ENCODE measurements at places on chromosomes 1 and 21.

- DNase-seq = no peak
Measured at GRCh38 chr1:42419126-42419821, 36.5 kb downstream of the ZMYND12 start.

DNA sequence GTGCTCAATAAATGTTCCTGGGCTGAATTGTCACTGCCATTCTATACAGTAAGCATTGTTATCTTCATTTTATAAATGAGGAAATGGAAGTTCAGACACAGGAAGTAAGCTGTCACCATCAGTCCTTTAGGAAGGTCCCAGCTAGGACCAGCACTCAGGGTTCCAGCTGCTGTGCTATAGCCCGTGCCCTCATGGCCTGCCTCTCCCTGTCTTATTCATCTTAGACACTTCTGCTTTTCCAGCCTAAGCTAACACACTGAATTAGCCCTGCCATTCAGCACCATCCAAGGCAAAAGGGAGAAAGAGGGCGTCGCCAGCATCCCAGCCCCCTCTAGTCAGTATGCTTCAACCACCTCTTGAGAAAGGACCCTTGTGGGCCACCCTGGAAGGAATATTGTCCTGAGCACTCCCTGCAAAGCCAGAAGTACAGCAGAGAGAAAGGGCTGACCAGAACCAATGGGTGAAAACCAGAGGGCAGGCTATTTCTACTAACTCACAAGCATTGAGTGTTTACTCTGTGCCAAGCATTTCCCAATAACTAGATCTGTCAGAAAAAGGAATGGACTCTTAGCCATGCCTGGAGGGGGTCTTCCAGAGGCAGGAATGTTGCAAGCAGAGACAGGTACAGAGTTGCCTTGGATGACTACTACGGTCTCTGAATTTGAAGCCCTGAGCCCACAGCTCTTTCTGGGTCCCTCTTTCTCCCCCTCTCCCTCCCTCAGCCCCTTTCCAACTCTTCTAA lies 77.9 kb upstream of the NFIA start:
- DNase-seq = no peak

- no peak for DNase-seq
Measured at GRCh38 chr1:168084396-168085231, 52.1 kb downstream of the GPR161 start.

DNA sequence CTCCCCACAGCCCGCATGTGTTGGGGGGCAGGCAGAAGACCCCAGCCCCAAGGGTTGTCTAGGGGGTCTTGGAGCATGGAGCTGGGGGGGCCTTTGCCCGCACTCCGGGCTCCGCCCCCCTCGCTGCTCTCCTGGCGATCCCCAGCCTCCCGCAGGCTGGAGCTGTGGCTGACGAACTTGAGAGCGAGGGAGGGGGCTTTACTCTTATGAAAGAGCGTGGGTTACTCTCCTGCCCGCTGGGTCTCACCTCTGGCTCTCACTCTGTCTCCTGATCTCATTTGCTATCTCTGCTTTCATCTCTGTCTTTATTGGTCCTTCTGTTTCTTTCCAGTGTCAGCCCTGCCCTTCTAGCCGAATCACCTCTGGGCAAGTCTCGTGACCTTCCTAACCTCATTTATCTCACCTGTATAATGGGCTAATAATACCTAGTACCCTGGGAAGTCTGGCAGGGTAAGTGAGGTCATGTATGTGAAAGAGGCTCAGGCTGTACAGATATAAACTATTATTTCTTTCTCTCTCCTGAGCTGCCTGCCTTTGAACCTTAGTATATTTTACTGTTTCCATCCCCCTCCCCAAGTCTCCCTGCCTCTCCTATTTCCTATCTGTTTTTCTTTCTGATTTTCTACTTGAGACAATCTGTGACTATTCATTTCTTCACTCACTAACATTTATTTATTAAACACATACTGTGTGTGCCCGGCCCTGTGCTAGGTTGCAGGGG lies 731 bp downstream of the EFNA4 start:
- DNase-seq = no peak

DNA sequence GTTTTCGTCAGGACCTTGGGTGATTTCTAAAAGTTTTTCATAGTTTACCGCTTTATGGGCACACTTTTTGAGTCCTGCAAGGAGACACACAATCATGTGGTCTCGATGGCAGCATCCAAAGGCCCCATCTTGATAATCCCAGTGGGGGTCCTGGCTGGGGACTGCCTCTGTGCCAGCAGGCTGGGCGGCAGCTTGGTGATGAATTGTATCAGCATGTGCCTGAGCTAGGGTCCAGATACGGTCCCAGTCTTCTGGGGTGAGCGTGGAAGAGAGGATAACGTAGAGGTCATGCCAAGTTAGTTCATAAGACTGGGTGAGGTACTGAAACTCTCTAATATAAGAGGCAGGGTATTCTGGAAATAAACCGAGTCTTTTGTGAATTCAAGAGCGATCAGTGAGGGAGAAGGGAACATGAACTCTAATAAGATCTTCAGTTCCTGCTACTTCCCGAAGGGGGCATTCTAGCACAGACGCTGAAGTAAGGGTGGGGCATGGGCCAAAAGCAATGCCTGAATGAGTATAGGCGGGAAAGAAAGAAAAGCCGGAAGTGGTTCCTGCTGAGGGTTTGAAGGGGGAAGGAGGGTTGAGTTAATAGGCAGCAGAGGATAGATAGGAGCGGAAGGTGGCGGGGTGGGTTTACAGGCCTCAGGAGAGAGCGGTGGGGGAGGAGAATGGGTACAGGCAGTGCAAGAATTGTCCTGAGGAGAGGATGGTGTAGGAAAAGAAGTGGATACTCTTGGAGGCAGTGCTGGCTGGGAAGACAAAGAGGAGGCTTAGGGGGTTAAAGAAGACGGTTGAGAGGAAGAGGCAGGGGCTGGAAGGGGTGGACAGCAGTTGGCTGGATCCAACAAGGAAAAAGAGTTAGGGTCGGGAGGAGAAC lies 1.6 kb downstream of the ERVH48-1 start:
- peak; percentile 87 for DNase-seq

GRCh38 chr1:118960026-118960561 lies 28.0 kb downstream of the TBX15 start:
- no peak for DNase-seq

DNA sequence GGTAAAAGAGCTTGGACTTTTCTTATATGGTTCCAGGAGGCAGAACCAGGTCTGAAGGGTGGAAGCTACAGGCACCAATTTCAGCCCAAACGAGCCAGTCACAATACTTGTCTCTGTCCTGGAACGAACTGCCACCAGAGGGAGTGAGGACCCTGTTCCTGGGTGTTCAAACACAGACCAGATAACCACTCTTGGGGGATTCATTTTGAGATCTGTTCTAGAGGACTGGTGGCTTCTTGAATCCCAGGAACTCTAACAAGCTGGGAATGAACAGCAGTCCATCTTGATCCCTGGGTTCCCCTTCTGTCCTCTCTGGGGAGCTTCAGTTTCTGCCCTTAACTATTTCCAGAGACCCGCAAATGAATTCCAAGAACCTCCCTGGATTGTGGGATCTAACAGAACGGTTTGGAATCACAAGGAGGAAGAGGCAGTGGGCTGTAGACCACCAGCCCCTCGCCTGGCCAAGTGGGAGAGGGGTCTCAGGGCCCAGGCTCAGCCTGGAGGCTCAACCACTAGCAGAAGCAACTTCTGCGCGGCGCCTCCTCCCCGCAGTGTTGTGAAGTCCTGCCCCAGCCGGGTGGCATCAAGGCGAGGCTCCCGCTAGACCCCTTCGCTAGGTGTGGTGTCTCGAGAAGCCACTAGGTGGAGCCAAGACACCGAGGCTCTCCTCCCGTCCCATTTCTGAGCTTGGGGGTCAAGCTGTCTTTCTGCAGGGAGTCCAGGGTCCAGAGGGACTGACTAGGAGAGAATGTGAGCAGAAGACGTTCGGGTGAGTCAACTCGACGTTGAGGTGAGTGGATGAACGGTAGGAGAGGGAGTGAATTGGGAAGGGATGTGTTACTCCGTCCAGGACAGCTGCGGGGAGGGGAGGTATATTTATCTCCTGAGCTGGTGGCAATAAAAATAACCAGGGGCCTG lies 12.1 kb upstream of the NES start:
- DNase-seq = peak; percentile 42

GRCh38 chr1:117611121-117611601 lies 5.3 kb downstream of the TENT5C start:
- DNase-seq = no peak

DNA sequence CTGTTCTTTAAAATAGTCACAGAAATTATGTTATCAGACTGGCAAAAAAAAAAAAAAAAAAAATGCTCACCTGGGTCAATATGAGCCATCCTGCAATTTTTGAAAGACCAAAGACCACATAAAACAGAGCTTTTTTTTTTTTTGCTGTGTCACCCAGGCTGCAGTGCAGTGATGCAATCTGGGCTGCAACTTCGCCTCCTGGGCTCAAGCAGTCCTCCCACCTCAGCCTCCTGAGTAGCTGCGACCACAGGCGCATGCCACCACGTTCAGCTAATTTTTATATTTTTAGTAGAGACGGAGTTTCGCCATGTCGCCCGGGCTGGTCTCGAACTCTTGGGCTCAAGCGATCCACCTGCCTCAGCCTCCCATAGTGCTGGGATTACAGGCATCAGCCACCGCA lies 62.8 kb downstream of the RGS13 start:
- no peak for DNase-seq

DNA sequence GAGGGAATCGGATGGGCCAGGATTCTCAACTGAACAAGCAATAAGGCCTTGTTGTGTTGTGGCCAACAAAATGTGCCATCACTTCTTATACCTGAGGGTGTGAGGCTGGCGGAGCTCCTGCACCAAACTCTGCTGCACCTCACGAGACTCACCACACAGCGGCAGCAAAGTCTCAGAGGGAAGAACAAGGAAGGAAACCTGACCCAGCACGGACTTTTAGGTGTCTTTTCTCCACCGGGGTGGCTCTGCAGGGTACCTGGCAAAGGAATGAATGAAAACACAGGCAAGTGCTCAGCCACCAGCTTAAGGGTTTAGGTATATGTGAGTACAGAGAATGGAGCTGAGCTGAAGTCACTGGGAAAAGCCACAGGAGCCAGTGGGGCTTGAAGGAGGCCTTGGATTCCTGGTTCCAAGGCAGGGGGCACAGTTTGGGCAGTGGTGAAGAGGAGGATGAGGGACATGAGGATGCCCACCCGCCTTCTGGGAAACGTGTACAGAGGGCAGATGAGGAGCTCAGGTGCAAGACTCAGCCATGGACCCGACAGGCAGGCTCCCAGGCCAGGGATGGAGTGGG lies 31.1 kb upstream of the HSD3B1 start:
- no peak for DNase-seq

DNA sequence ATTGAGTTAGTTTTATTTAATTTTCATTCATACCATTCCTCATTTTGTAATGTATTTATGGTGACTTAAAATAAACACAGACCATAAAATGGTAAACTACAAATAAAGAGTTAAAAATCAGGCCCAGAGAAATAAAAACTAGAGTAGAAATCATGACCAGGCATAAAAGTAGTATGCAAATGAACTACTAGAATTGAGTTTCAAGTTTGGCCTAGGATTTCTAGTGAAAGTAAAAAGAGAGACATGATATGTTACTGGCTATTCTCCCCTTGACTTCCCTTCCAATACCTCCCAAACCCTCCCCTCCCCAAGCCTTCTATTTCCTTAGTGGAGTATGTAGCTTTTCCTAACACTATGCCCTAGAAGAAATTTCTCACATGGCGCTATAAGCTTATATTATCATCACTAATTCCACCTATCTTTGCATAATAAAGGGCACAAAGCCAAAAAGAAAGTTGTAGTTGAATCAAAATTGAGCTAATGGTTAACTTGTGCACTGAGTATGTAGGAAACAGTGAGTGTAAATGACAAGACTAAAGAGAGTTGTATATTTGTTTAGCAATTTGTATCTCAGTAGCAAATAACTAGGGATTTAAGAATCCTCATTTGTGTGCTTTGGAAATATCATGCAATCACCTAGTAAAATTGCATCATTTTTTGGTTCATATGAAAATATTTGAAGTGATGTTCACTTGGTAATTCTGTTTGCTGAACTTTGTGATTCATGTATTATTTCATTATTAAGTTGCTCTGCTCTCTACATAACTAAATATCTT lies 29.7 kb upstream of the CDC14A start:
- no peak for DNase-seq

- no peak for DNase-seq
Measured at GRCh38 chr1:45892068-45892785, 88.8 kb downstream of the MAST2 start.

- DNase-seq = no peak
Measured at GRCh38 chr1:38777464-38777957, 82.1 kb downstream of the RRAGC start.

DNA sequence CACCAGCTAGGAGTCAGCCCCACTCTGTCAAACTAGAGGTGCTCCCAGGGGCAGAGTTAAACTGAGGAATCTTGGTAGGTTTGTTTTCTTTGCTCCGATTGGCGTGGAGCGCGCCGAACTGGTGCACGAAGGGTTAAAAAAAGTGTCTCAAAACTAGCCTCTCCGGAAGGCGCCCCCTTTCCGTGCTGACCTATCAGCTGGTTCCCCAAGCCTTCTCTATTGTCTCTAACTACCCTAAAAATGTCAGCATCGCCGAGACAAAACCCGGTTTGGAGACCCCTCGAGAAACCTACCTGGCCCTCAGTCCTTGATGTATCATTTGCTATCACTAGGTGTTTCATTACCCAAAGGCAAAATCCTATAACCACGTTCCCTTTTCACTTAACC lies 2.2 kb downstream of the TGFB2 start:
- no peak for DNase-seq

GRCh38 chr1:175564119-175564518 lies 179.3 kb downstream of the TNR start:
- DNase-seq = no peak

GRCh38 chr1:40344597-40344996 lies 27.5 kb upstream of the COL9A2 start:
- no peak for DNase-seq

DNA sequence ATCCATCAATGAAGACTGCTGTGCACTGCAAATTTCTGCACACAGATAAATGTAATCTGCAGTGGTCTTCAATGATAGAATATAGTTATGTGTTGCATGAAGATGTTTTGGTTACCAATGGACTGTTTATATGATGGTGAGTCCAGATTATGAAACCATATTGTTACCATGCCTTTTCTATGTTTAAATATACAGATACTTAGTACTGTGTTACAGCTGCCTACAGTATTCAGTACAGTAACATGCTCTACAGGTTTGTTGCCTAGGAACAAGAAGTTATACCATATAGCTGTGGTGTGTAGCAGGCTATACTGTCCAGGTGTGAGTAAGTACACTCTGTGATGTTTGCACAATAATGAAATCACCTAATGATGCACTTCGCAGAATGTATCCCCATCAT lies 40.8 kb downstream of the SORT1 start:
- DNase-seq = no peak

DNA sequence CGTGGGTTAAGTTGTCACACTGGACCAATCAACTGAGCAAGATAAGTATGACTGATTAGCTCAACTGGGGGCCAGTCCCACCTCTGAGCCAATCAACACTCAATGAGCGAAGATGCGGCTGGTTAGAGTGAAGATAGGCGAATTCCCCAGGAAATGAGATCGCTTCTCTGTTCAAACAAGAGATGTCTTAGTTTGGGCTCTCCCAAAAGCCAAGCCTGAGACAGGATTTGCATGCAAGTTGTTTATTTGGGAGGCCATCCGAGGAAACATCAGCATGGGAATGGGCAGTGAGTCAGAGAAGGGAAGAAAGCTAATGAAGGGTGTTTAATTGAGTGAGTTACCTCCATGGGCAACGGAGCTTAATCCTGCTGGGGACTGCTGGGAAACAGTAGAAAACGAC lies 4.9 kb upstream of the GJB5 start:
- no peak for DNase-seq

GRCh38 chr1:180262628-180263488 lies 32.8 kb downstream of the LHX4 start:
- DNase-seq = no peak
